NCI-H1092 (cell line): ENCODE measurements at places on chromosomes 4 and X.

- DNase-seq, result no peak
Observed at GRCh38 chr4:17491196-17491595, 20.7 kb downstream of the QDPR start.

DNA sequence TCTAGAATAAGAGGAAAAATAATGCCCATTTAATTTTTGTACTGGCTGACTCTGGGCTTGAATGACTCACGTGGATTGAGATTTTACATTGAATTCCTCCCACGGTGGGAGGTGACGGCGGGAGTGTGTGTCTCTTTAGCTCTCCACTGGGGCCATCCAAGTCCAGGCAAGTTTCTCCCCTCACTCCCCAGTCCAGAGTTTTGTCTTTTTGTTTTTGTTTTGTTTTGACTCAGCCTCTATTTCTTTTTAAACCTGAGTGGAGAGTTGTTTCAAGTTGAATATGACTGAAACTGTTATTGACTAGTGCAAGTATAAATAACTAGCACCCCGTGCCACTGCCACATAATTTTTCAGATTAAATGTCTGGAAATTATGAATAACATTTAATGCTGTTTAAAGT lies 13.6 kb downstream of the CHST7 start:
- no peak for DNase-seq

- no peak for DNase-seq
Observed at GRCh38 chr4:74964311-74964710, 31.4 kb downstream of the PARM1 start.

DNA sequence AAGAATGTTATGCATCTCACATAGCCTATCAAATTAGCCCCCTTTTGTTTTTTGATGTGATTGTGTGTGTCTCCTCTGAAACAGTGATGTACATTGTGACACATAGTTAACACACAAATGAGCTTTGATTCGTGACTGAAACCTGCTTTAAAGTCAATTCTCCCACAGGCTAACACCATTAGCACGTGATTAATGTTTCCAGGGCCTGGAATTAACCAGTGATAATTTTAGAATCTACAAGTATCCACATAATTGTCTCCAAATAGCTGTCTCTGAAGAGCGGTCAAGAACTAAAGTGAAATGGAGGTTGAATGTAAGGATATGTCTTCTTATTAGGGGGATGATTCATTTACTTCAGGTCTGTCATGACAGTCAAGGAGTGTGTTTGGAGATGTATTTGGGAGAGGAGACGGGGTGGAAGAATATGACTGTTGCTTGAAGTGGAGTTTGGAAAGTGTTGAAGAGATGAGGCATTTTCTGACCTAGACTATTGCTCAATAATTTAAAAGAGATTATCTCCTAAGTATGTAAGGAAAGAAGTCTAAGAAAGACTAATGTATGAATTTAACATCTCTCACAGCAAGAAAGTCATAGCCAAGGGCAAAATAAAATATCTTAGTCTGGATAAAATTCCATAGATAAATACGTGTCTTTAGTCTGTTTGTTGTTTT lies 13.7 kb upstream of the RASGEF1B start:
- DNase-seq, result no peak

- no peak for DNase-seq
Observed at GRCh38 chr4:157977086-157977485, 195.7 kb downstream of the GASK1B start.

DNA sequence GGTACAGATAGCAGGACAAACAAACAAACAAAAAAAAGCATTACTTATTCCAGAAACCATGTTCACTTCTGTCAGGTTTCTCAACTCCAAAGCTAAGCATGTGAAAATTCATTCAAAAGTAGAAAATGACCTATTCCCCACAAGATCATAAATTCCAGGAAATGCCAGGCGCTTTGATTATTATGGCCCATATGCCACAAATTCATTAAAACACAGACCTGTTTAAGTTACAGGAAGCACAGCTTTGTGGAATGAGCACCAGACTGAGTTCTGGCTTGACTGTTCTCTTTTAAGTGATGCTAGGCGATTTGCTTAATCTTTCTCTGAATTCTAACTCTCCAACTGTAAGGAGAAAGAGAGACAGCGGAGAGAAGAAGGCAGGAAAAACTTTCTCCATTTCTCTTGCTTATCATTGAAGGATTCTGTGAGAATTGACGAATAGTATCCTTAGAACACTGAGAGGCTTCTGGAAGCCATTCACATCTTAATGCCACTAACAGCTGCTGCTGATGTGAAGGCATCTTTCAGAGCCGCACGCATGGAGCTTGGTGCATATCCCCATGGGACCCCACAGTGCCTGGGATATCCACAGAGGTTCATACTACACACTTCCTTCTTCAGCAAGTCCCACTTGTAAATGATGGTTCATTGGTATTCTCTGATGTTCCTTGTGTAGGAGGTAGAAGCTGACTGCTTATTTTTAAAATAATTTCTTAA lies 138.0 kb downstream of the ZNF674 start:
- no peak for DNase-seq

DNA sequence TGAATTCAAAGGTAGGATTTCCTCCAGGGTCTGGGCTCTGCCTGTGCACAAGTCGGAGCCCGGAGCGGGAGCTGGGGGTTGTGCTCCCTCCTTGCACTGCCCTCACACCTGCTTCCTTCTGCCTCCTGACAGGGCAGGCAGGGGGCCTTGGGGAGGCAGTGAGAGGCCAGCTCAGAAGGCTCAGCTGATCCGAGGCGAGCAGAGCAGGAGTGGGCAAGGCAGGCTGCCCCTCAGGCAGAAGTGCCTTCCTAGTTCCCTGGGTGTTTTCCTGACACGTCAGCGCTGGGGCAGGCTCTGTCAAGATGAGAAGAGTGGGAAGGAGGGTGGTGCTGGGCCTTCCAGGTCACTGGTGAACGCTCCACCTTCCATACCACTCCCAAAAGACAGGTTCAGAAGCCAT lies 5.5 kb upstream of the IRAK1 start:
- DNase-seq, result no peak

DNA sequence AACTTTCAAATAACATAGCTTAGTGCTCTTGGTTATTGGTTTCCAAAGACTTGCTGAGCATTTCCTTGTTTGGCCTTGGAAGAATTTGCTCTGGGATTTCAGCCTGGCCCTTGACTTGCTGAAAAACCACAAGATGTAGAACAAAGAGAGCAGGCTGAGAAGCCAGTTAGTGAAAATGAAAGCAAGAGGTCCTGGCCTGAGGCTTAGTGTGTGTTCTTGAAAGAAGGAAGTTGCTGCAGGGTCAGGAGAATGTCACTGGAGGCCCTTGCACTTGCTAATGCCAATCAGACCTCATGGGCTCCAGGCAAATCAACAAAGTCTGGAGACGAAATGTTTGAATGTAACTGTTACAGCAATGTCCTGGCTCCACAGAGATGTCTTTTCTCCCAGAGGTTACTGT lies 79.4 kb downstream of the SYNPO2 start:
- DNase-seq, result no peak

DNA sequence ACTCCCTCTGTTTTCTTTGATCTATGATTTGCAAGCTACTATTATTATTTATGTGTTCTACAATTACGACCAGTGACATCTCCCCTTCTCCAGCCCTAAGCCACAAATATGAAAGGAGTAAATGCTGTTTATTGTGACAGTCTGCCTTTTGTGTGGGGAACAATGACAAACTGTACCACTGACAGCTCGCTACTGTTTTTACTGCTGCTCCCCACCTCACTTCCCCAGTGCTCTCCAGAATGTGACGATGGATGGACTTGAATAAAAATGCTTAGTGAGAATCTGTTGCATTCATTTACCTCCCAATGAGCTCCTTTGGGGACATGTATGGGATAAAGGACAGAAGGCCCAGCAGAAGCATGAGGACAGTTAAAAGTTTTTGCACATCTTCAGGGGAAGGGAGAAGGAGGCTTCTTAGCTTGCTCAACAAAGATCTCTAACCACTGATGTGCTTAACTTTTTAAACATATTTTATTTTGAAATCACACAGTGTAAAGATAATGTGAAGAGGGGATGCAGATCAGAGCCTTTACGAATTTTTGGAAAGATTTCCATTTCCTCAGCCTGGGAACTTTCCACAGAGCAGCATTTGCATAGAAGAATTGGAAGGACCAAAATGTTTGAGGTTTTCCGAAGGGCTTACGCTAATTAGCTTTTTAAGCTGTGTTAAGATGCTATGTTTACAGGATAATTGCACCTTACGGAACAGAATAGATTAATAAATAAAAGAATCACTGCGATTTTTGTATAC lies 485.1 kb upstream of the TENM3 start:
- DNase-seq, result no peak

- no peak for DNase-seq
Observed at GRCh38 chr4:140233791-140234696, 80.1 kb upstream of the MAML3 start.

- no peak for DNase-seq
Observed at GRCh38 chr4:26682436-26682835, 98.6 kb downstream of the TBC1D19 start.

DNA sequence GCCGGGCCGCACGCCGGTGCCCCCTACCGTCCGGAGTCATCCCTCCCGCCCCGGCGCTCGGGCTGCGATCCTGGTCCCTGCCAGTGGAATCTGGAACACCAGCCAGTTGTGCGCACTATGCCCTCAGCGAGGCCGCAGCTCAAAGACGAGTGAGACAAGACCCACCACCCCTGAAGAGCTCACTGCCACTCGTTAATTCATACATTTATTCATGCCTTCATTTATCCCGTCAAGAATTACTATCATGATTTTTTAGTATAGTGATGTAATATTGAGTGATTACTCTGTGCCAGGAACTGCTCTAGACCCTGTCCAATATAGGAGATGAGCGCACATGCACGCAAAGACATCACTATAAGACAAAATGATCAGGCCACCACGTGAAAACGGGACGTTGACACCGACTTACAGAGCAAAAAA lies 247 bp upstream of the PPA2 start:
- DNase-seq, result no peak

- no peak for DNase-seq
Observed at GRCh38 chr4:83646538-83647239, 110.8 kb downstream of the GPAT3 start.

DNA sequence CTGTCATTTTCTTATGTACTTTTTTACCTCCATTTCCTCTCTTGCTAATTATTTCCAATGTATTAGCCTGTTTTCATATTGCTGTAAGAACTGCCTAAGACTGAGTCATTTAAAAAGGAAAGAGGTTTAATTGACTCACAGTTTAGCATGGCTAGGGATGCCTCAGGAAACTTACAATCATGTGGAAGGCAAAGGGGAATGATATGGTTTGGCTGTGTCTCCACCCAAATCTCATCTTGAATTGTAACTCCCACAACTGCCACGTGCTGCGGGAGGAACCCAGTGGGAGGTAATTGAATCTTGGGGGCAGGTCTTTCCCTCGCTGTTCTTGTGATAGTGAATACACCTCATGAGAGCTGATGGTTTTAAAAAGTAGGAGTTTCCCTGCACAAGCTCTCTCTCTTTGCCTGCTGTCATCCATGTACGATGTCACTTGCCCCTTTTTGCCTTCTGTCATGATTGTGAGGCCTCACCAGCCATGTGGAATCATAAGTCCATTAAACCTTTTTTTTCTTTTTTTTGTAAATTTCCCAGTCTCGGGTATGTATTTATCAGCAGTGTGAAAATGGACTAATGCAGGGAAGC lies 870.0 kb upstream of the INTU start:
- no peak for DNase-seq

DNA sequence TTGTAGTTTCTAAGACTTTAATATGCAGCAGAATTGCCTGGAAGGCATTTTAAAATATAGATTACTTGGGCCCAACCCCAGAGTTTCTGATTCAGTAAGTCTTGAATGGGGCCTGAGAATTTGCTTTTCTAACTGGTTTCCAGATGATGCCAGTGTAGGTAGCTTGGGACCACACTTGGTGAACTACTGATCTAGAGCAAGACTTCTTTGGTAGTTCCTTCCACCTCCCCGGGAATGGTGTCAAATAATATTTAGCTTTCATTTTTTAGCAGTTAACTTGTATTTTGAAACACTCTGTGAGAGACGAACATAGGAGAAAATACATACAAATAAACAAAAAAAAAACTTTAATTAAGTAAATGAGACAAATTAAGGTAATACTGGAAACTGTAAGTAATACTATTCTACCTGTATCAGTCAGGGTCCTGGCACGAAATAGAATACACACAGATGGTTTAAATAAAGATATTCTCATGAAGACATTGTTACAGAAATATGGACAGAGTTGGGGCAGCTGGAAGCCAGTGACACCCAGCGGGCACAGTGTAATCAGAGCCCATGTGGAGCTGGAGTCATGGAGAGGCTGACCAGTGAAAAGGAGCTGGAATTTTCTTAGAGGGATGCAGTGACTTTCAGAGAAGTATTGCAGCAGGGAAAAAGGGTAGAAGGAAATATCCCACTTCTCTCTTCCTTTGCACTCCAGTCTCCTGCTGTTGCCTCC lies 905.7 kb downstream of the CCSER1 start:
- no peak for DNase-seq

DNA sequence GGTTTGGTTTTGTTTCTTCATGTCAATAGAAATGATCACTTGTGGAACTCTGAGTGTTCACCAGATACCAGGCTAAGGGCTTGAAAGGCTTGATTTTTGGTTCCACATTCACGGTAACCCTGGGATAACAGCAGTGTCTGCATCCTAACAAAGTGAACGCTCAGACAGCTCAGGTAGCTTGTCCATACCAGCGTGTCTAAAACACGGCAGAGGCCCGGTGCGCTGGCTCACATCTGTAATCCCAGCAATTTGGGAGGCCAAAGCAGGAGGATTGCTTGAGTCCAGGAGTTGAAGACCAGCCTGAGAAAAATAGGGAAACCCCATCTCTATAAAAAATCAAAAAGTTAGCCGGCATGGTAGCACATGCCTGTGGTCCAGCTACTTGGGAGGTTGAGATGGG lies 49.0 kb downstream of the HTRA3 start:
- DNase-seq, result no peak

DNA sequence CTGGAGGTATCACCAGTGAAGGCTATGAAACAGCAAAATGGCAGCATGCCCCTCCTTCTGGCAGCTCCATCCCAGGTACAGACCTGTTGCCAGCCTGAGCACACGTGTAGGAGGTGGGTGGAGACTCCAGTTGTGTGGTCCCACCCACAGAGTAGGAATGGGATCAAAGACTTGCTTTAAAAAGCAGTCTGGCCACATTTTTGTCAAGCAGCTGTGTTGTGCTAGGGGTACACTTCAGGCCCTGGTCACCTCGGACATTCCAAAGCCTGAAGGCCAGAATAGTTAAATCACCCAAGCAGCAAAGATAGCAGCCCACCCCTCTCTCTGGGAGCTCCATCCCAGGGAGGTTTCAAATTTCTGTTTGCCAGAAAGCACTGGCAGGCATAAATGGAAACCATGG lies 20.3 kb upstream of the AMBN start:
- DNase-seq, result no peak

GRCh38 chr4:179755322-179755721 lies 2313.1 kb upstream of the AGA start:
- DNase-seq, result no peak

GRCh38 chr4:173365359-173365996 lies 5.3 kb upstream of the SAP30 start:
- no peak for DNase-seq

DNA sequence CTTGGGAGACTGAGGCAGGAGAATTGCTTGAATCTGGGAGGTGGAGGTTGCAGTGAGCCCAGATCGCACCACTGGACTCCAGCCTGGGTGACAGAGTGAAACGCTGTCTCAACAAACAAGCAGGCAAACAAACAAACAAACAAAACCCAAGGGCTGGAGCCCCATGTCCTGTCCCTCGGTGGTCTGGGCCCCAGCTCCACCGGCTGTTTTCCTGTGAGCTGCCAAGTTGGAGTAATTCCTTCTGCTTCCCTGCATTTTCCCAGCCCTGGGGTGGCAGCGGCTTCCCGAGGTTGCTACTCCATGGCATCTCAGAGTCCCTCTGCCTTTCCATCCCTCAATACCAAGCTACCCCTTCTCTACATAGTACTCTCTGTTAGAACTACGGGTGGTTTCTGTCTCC lies 43.2 kb downstream of the RGS12 start:
- no peak for DNase-seq

- no peak for DNase-seq
Observed at GRCh38 chr4:145921231-145921630, 17.4 kb downstream of the ZNF827 start.
